ENCODE measurements at places on chromosomes 7 and 10.

DNA sequence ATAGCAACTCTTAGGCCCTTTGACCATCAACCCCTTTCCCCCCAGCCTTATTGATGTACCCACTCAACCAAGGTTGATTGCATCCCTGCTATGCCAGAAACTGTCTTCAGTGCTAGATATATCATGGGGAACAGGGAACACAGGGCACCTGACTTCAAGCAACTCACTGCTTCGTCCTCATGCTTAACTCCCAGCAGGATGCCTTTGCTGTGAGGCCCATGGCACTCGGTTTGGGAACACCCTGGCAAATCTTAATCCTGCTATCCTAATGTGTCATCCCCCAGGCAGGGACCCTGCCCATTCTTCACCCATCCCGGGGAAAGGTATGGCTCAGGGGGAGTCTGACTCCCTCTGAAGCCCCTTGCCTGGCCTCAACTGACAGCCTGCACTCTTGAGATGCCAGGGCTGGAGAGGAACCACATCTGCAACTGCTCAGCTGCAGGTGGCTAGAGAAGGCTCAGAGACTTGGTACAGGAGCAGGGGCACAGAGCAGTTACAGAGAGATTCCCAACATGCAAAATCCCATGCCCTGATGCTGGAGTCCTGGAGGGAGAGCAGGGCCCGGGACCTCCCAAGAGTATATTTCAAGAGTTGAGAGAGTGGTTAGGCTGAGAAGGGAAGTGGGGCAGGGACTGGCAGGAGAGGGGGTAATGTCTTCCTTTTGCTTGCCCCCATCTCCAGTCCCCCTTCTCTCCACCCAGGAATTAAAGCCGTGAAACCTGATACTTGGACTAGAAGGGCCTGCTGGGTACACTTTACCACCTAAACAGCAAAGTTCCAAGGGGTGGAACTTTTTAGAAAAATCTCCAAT is 2.4 kb upstream of the UNC5B start:
- no peak for DNase-seq

GRCh38 chr7:133980804-133981203 is 146.3 kb upstream of the LRGUK start:
- DNase-seq, result no peak

DNA sequence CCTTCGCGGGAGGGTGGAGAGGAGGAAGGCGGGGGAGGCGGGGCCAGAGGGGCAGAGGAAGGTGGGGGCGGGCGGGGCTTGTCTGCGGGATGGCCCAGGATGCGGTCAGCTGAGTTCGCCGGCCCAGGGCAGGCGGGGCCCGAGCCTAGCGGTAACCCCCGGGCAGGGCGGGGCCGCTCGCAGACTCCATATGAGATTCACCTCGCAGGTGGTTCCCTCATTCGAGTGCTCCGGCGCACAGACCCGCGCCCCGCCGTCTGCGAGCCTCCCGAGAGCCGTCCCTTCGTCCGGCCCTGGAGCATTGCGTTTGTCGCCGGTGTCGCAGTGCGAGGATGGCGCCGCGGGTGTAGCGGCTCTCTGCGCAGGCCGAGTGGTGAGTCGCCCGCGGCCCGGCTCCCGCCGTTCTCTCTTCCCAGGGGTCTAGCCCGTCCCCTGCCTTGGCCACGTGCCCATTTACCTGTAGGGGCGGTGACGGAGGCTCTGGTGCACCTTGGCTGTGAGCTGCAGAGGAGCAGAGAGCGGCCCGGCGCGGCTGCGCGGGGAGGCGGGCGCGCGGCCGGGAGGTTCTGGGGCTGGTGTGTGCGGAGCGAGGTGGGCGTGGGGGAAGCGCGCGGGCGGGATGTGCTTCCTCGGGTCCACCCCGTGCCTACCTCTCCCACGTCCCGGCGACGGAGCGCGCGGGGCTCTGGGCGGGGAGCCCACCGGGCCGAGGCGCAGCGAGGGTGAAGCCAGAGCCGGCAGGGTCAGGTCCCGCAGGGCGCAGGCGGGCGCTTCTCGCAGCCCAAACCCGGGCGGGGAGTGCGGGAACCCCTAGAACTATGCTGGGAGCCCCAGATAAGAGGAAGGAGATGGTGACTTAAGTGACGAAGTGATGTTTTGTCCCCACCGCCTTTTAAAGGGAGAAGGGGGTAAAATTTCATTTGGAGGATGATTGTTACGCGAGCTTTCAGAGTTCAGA is at the start of gene UPP1:
TSS of gene UPP1 (plus strand) at position 220 of the 958 bp plus-strand sequence. CDS start 5,519 bp downstream, outside the sequence.
- no peak for DNase-seq

DNA sequence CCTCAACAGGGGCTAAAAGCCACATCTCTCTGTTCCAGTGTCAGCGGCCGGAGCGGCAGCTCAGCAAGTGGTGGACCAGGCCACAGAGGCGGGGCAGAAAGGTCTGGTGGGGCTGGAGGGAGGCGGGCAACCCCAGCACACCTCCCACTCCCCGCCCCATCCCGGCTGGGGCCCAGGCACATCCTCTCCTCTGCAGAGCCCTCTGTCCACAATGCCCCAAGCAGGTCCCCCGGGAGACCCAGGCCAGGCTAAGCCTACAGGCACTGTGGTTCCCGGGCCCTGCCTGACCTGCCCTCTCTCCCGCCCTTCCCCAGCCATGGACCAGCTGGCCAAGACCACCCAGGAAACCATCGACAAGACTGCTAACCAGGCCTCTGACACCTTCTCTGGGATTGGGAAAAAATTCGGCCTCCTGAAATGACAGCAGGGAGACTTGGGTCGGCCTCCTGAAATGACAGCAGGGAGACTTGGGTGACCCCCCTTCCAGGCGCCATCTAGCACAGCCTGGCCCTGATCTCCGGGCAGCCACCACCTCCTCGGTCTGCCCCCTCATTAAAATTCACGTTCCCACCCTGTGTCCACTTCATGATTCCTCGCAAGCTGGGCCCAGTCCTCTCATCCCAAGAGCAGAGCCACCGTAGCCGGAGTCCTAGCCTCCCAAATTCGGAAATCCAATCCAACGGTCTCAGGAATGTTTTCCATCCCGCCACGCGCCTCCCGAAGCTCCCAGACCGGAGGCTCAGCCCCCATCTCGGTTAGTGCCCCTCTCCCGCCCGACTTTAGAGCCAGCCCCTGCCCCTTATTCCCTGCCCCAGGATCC is 2.1 kb downstream of the ADIRF start:
- DNase-seq, result no peak

DNA sequence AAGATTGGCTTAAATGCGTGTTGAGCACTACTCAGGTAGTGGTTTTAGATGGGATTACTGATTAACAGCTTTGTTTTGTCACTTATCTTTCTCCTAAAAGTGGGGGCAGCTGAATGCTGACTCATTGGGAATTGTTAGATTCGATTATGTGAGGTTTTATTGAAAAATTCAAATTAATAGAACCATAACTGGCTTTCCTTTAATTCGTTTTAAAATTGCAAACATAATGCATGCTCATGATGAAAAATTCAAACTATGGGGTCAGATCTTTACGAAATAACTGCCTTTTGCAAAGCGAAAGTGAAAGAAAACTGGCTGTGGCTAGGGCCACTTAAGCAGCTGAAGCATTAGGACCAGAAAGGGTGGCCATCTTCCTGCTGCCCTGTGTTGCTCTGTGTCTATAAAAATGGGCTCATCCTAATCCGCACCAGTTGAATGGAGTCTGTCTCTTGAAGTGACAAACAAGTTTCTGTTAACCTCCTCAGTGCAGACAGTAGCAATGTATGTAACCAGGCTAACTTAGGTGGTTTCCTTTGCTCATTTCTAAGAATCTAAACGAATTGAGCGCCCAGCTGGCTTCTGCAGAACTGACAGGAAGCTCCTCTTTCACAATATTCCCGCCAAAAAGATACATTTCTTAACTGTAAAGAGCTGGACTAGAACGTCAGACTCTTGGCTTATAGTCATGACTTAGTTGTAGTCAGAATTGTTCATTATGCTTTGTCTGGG is 27.8 kb downstream of the DENND10 start:
- DNase-seq, result no peak

GRCh38 chr10:107415446-107415845 is 250.9 kb upstream of the SORCS1 start:
- DNase-seq, result no peak
